ENCODE measurements at places on chromosomes 4 and X. TPM values are rescaled to one million over a fixed set of nuclear protein-coding genes. Genes with fewer than 3 reads are reported as not detected.

Gene EPGN
- not detected for total RNA-seq

Gene C4orf17
- total RNA-seq, result not detected

Gene SH3TC1
- total RNA-seq, result 4.5 TPM

Gene G3BP2
- total RNA-seq, result 146 TPM

Gene POF1B
- total RNA-seq, result 0.08 TPM

Gene ENPEP
- not detected for total RNA-seq

Gene PDE5A
- 114 TPM for total RNA-seq

Gene GPRASP1
- total RNA-seq, result 5.0 TPM

DNA sequence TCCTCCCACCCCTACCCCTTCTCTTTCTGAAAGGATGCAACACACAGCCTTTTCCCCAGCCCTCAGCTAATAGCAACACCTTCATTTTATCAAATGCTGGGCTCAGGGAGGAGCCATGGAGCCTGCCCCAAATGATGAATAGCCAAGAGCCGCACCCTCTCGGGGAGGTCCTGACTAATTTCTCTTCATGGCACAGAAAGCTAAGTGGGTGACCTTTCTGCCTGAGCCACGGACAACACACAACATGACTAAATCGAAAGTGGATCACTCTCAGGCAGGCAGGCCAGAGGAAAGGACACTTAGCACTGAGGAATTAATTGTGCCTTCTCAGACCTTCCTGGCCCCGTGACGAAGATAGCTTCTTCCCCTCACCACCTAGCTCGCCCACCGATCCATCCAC, 165.1 kb upstream of the RAI2 start:
- DNase-seq, result no peak

DNA sequence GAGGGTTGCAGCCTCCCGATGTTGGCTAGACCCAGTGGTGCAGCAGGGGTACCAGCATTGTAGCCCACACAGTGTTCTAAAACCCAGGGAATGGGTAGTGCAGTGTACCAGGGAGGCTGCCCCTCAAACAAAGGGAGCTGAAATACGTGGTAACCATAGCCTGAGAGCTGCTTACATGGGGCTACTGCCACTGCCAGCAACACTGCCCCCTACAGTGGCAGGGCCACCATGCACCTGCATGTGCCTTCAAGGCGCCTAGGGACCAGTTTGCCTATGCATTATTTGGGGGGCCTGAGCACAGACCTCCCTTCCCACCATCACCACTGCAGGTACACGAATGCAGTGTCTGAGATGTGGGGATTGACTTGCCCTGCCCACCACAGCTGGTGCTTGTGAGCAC, 21.0 kb upstream of the BMP15 start:
- DNase-seq, result no peak

DNA sequence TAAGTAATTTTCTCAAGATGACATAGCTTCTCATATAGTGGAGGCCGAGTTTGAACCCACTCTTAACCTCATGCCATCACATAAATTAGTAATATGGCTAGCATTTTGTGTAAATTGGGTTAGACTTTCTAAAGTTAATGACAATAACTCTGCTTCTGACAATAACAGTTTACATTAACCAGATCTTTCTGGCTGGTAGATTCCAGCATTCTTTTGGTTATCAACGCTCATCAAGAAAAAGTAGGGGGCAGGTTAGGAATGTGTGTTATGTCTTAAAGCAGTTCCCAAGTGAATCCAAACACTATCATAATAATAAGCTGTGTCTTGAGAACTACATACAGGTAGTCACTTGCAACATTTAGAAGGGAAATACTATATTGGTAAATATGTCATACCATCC, 162.5 kb downstream of the PRDM5 start:
- DNase-seq, result no peak

DNA sequence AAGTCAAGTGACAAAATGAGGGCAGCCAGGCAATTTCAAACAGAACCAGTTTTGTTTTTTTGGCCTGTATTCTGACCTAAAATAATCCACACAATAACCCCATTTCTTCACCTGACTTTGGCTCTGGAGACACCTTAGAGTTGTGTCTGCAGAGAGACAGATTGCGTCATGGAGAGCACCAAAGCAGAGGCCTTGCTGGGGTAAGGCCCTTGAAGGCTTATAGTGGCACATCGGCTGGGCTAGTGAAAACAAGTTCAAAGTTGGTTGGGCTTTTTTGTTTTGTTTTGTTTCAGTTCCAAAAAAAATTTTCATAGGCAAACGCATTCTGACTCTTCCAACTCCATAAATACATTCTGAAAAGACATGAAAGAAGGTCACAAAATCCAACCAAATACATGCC, 34.4 kb downstream of the PARM1 start:
- DNase-seq, result no peak

- peak; percentile 59 for DNase-seq
Measured at GRCh38 chr4:77921701-77922100, 59.1 kb downstream of the MRPL1 start.

- DNase-seq, result no peak
Measured at GRCh38 chr4:161892951-161893350, 270.8 kb downstream of the FSTL5 start.

DNA sequence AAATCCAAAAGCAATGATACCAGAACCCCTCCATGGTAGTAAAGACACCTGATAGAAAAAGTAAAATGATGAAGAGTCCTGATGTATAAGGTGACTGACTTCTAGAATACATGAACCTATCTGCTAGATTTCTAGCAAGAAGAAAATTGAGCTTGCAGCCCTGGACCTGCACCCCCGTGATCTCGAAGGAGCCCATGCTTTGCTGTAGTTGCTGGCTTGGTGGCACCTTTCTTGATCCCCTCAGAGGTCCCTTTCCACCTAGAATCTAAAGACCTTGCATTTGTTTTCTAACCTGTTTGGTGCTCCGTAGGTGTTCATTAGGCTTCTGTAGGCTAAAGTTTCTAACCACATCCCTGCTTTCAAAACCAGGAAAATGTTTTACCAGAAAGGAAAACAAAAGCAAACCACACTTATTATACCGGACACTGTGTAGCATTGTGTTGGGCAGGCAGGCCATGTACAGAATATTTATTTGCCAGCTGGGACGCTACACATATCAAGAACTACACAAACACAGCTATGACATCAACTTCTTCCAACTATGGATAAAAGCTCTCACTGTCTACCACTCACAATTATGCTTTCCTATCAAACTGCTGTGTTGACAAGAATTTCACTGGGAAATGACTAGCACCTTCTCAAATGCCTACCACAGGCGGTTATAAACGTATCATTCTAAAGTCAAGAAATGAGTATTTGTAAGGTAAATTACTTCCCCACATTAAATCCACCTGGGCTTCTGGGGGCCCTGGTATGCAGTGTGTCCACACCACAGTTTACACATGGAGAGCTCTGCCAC, 316.2 kb downstream of the UNC5C start:
- DNase-seq, result no peak

- no peak for DNase-seq
Measured at GRCh38 chrX:33053001-33053400, 158.3 kb downstream of the DMD start.

DNA sequence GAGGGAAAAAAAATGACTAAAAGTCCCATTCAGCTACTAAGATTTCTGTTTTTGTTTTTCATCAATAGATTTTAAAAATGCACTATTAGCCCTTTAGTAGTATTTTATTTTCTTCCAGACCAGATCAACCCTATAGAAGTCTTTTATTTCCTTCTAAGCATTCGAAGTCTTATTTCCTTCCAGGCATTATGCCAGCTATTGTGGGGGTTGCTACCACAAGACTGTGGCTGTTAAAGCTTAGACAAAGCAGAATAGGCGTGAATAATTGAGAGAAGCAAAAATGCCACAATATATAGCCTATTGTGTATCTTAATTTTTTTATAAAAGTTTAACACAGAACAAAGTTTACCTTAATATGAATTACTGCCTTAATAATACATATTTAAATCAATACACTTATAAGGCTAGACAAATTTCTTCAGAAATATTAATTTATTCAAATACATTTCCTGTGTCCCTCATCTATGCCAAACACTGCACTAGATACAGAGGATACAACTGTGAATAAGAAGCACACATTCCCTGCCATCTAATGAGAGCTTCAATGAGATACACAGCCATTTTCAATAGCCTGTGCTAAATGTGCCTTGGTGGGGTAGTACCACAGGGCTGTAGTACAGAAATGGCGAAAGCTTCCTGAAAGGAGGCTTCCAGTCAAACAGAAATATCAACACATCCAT, 33.1 kb downstream of the SLC10A7 start:
- DNase-seq, result no peak

DNA sequence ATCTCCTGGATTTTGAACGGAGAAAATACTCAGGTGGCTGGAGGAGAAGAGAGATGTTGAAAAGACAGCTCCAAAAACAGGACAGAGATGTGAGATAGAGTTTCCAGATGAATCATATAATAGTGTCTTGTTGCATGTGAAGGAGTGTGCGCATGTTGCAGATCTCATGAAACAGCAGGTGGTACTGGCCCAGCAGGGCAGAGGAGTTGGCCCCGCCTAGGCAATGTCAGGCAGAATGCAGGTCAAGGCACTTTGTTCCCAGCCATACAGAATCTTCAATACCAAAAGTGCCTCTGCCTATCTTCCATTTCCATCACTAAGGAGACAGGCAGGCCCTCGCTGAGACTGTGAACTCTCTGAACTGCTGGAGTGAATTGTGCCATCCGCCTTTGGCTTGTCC, 63.9 kb upstream of the FAT1 start:
- DNase-seq, result no peak

DNA sequence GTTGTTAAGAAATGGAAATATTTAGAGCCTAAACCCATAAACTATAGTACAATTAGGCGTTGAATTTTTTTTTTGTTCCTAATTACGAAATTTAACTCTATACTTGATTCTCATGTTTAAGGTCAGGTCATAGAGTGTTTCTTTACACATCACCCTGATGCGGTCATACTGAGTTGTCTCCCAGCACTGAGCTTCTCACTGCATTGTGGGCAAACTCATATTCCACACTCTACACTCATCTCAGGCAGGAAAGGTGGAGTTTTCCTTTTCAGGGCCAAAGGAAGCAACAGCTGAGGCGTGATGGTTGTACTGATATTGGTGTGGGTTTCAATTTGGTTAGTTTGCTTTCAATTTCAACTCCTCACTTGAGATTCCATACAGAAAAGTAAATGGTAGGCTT, 75.4 kb downstream of the FAT4 start:
- DNase-seq, result peak; percentile 69

DNA sequence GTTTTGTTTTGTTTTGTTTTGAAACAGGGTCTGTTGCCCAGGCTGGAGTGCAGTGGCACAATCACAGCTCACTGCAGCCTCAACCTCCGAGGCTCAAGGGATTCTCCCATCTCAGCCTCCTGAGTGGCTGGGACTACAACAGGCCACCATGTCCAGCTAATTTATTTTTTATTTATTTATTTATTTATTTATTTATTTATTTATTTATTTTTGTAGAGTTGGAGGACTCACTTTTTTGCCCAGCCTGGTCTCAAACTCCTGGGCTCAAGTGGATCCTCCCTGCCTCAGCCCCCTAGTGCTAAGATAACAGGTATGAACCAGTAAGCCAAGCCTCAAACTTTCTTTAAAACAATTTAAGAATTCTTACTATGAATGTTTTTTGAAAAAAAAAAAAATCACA, 26.6 kb upstream of the PLS3 start:
- DNase-seq, result no peak

DNA sequence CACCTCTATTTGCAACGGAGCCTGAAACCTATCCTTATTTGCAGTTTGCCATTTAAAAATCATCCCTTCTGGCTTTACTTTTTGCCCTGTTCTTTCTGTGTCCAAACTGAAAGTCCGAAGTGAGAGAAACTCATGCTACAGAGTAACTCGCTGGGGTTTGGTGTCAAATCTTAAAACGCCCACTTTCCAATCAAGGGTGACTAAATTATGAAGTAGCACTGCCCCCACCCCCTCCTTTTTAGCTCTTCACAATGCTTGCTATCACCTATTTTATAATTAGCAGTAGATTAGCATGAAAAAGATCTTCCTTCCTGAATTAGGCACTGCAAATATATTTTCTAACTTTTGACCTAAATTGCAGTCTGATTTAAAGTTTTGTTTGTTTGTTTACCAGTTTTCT, 52.5 kb downstream of the VGLL1 start:
- DNase-seq, result no peak

DNA sequence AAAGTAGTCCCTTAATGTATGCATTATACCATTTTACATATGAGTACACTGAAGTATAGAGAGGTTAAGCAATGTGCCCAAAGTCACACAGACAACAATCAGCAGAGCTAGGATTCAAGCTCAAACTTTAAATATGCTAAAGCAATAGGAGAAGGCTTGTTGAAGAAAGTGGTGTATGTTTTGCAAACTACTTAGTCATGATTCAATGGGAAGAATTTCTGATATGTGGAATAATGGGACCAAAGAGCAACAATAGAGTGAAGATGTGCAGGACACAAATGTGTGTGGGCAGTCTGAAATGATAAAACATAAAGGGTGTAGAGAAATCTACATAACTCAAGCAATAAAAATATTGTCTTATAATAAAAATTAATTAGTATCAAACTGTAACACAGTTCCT, 109.0 kb upstream of the ARSJ start:
- no peak for DNase-seq

DNA sequence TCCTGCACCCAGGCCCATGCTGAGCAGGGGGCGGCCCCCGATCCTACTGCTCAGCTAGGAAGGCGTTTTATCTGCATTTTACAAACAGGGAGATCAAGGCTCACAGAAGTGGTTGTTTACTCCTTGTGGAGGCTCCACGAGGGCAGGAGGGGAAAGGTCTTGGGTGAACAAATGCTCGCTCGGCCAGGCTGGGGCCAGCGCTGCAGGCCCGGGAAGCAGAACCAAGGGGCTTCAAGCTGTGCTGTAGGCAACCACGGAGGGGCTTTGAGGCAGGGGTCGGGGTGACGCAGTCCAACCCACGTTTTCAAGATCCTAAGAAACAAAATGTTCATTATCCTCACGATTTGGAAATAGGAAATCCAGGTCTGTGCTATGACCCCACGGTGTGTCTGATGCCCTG, 125.8 kb downstream of the HMX1 start:
- DNase-seq, result no peak

- DNase-seq, result no peak
Measured at GRCh38 chrX:153662266-153662665, 11.3 kb downstream of the PNCK start.

GRCh38 chr4:83548151-83548905, 12.4 kb downstream of the GPAT3 start:
- peak; percentile 96 for DNase-seq

GRCh38 chrX:3450881-3451570, 104.6 kb upstream of the MXRA5 start:
- DNase-seq, result no peak

DNA sequence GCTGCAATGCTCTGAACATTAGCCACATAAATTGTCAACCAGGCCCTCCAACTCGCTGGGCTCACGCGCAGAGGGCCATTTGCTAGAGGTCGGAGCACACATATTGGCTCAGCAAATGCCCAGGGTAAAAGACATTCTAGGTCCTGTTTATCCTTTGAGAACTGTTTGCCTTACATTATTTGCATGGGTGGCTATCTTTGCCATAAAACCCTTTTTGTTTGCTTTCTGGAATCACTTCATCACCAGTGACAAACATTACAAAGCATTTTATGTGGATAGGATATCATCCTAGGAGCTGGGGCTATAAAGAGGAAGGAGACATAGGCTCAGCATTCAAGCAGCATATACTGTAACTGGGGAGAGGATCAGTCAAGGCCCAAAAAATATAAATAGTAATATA, 149.2 kb upstream of the RAI2 start:
- DNase-seq, result no peak

GRCh38 chr4:71882113-71882841, 98.4 kb upstream of the GC start:
- no peak for DNase-seq

- DNase-seq, result no peak
Measured at GRCh38 chr4:186020793-186021407, 48.1 kb upstream of the TLR3 start.
